ENCODE measurements at places on chromosomes 13 and 19. TPM values are rescaled to one million over a fixed set of nuclear protein-coding genes. Genes with fewer than 3 reads are reported as not detected.

ACP7 gene
- not detected for total RNA-seq

ADGRE2 gene
- 0.26 TPM for total RNA-seq

SLC10A2 gene
- not detected for total RNA-seq

ZNF582 gene
- total RNA-seq = 1.9 TPM

GRCh38 chr13:91126806-91127205, 220.7 kb upstream of the MIR17HG start:
- no peak overlapping the region for H3K4me3 ChIP-seq
- H3K36me3 ChIP-seq = no peaks in the 10 kb centered on the region
- H3K4me1 ChIP-seq = no peaks in the 10 kb centered on the region
- no peak overlapping the region for H3K27ac ChIP-seq

DNA sequence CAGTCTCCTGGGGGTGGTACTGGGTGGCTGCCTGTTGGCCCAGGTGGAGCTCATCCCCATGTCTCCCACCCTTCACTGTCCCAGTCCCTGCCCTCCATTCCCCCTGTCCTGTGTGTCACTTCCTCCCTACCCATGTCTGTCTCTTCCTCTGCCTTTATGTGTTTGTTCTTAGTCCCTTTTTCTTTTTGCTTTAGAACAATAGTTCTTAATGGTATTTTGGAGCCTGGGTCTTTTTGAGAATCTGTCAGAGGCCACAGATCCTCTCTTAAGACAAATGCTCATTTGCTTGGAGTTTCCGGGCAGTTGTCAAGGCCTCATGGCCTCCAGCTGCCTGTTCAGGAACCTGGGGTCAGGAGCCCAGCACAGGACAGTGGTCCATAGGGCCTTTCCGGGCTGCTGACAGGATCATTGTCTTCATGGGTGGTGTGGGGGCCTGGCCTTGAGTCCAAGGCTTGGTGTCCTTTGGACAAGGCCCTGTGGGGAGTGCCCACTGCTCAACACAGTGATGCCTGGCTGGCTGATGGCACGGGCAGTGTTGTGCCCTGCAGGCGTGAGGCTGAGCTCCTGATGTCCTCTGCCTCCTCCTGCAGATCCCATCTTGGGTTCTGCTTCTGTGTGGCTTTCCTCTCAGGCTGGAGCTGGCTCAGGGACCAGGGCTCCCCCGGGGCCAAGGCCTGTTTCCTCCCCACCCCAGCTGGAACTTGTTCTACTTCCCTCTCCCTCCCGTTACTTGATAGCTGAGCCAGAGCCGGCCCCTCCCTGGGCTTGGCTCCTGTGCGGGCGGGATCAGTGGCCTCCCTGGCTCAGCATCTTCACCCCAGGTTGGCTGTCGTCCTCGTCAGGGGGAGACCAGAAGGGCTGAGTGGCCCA, 3.5 kb downstream of the EGLN2 start:
- no peaks in the 10 kb centered on the region for H3K27me3 ChIP-seq
- H3K4me1 ChIP-seq = peaks cover 77% of the 10 kb centered on the region
- H3K27ac ChIP-seq = peak overlapping the region; percentile 96
- DNase-seq = peak; percentile 80
- H3K4me3 ChIP-seq = peak overlapping the region; percentile 7
- peaks cover 20% of the 10 kb centered on the region for H3K36me3 ChIP-seq

GRCh38 chr19:46616631-46617322, 8.1 kb downstream of the PTGIR start:
- no peak overlapping the region for H3K27ac ChIP-seq
- no peak overlapping the region for H3K4me3 ChIP-seq
- H3K36me3 ChIP-seq = no peaks in the 10 kb centered on the region
- DNase-seq = no peak

GRCh38 chr13:50927701-50928100, 18.1 kb downstream of the RNASEH2B start:
- no peaks in the 10 kb centered on the region for H3K27me3 ChIP-seq
- H3K36me3 ChIP-seq = no peaks in the 10 kb centered on the region
- no peaks in the 10 kb centered on the region for H3K4me1 ChIP-seq
- H3K4me3 ChIP-seq = no peak overlapping the region
- H3K27ac ChIP-seq = no peak overlapping the region

GRCh38 chr13:110261166-110262081, 45.5 kb downstream of the COL4A1 start:
- DNase-seq = no peak
- peak overlapping the region; percentile 70 for H3K27ac ChIP-seq
- no peak overlapping the region for H3K4me3 ChIP-seq
- peaks cover 50% of the 10 kb centered on the region for H3K4me1 ChIP-seq
- no peaks in the 10 kb centered on the region for H3K36me3 ChIP-seq

DNA sequence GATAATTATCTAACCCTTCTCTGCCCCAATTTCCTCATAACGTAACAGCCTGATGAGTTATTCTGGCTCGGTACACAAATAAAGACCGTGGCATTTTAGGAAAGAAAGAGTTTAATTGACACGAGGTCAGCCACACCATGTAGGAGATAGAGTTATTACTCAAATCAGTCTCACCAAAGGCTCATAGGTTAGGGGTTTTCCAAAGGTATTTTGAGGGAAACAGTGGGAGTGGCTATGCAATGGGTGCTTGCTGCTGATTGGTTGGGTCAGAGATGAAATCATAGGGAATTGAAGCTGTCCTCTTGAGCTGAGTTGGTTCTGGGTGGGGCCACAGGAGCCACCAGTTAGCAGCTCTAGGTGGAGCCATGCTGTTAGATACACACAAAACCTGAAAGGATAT, 137.5 kb downstream of the FREM2 start:
- no peaks in the 10 kb centered on the region for H3K4me1 ChIP-seq
- no peak overlapping the region for H3K27ac ChIP-seq
- no peak for DNase-seq
- no peaks in the 10 kb centered on the region for H3K36me3 ChIP-seq
- H3K27me3 ChIP-seq = no peaks in the 10 kb centered on the region

Measured in gastrocnemius medialis (tissue), 4 donors.